ENCODE measurements at places on chromosomes 7 and 10.

DNA sequence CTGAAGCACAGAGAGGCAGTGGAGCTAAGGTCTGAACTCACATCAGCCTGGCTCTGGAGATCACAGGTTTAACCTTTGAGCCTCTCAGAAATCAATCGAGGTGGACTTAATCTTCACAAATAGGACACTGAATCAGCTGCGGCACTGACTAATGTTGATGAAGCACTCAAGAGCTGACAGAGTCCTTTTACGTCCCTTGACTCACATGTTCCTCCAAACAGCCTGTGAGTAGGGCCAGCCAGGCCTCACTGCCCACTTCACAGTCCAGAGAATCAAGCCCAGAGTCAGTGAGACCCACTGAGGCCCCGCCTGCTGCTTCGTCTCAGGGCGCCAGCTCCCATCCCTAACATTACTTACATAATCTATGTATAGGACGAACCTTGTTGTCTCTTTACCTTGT, 63.1 kb downstream of the TNS3 start:
- DNase-seq = no peak

DNA sequence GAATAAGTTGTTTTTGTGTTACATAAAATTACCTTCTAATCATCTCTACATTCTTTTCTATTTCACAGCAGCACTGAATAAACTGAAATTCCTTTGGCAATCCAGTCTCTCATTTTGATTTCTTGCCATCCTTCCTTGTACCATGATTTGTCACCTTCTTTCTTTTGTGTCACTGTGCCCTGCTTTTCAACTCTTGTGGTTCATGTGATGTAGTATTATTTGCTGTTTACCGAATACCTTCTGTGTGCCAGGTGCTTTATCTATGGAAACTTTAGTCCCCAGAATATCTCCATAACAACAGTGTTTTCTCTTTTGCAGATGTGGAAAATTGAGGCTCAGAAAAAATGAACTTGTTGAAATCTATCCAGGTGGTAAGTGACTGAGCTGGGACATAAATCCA, 220.3 kb downstream of the STK31 start:
- DNase-seq = no peak

GRCh38 chr7:41378156-41378555, 324.7 kb downstream of the INHBA start:
- DNase-seq = no peak

- DNase-seq = no peak
Observed at GRCh38 chr10:101767966-101768790, 7.7 kb downstream of the FGF8 start.

GRCh38 chr10:124521429-124521871, 59.8 kb downstream of the LHPP start:
- no peak for DNase-seq

DNA sequence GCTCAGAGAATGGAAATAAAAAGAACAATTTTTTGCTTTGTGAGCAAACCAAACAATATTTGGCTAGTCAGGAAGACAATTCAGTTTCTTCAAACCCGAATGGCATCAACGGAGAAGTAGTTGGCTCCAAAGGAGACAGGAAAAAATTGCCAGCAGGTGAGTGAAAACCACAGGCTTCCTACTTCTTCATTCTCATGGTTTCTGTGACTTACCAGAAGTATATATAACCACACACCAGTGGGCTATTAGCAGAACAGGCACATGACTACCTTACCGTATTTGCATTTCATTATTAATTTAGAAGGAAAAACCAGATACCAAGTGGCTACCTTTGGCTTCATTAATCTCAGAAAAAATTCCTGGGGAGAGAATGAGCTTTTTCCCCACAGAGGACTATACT, 8.8 kb downstream of the TDRD1 start:
- no peak for DNase-seq
